ENCODE measurements at places on chromosomes 11 and 22.

- no peak for DNase-seq
These were observed 346.4 kb upstream of the MTNR1B start for GRCh38 chr11:92623055-92623454.

DNA sequence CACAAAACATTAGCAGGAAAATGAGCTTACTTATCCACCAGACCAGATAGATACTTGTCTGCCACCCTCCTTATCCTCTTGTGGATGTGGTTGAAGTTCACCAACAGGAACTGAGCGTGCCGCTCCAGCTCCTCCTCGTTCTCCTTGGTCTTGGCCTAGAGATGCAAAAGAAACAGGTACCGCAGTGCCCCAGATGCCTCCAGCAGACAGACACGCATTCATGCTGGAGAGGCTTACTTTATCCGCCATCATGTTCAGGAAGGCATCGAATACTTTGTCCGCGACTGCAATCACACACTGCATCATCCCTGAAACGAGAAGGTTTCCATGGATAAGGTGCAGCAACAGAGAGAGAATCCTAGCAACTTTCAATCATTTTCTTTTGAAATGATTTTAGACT, 21.0 kb upstream of the SERPIND1 start:
- no peak for DNase-seq

DNA sequence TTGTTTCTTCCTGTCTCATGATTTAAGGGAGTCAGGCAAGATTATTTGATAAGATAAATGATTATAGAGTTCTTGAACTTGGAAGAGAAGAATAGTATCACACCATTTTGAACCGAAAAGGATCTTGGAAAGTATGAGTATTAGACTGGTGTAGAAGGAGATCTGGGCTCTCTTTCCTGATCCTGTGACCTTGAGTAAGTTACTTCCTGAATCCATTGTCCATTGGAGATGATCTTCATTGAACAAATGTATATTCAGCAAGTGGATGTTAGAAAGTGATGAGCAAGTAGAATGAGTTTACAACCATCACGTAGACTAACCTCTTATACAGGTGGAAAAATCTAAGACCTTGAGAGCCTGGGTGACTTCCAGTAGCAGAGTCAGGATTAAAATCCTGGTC, 2.0 kb downstream of the ACO2 start:
- no peak for DNase-seq

- DNase-seq = no peak
These were observed 31.1 kb downstream of the MRGPRX4 start for GRCh38 chr11:18203723-18204122.

DNA sequence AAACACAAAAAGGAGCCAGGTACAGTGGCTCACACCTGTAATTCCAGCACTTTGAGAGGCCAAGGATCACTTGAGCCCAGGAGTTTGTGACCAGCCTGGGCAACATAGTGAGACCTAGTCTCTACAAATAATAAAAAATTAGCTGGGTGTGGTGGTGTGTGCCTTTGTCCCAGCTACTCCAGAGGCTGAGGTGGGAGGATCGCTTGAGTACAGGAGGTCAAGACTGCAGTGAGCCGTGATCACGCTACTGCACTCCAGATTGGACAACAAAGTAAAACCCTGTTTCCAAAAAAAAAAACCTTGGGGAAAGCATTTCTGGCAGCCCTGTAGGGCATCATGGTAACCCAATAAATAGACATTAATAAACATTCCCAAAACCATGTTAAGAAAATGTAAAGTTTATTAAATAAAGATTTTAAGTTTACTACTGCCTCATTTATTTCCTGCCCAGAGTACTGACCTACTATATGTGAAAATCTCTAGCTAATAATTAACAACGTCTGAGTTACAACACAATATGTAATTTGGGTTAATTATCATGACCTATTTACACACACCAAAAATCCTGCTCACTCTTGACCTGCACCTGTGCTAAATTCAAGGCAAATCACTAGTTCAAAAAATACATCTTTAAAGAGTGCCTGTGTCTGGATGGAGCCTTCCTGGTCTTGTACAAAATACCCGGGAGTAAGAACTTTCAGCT, 8.4 kb downstream of the EEF1G start:
- DNase-seq = no peak

DNA sequence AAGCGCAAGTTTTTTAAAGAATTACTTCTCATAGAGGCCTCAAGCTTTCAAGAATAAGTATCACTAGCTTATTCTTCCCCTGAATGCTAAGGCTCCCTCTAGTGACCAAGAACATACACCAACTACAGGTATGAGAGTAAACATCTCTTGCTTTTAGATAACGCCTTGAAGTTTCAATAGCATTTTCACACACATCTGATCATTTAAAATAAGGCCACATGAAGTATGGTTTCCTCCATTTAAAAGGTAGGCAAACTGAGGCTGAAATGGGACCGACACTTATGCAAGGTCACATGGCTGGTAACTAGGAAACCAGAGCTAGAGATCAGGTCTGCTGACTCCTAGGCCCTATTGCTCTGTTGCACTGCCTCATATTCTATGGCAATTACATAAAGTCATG, 66.5 kb downstream of the CCDC34 start:
- no peak for DNase-seq

GRCh38 chr22:25364736-25365241, 145.3 kb downstream of the CRYBB2 start:
- DNase-seq = no peak

- DNase-seq = no peak
These were observed 18.1 kb downstream of the DUSP8 start for GRCh38 chr11:1553808-1554594.

DNA sequence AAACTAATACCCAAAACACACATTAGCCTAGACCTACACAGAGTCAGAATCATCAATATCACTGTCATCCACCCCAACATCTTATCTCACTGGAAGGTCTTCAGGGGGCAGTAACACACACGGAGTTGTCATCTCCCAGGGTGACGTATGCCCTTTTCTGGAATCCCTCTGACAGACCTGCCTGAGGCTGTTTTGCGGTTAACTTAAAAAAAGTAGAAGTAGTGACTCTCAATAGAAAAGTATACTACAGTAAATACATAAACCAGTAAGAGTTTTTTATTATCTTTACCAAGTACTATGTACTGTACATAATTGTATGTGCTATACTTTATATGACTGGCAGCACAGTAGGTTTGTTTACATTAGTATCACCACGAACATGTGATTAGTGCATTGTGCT, 80.5 kb downstream of the PGR start:
- no peak for DNase-seq

DNA sequence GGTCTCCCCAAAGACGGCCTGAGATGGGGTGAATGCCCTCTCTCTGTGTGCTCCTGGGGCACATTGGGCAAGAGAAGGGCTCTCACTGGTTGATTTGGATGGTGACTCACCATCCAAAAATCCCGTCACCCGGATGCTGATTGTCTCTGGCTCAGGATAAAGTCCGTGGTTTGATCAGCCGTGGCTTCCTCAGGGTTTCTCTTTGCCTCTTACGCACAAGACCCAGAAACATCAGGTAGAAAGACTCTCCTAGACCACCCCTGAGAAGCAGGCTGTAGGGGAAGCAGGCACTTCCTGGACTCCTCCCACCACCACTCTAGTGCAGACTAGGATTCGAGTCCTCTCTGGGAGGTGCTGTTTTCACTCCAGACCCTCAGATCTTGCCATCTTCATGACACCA, 176.1 kb upstream of the NCAM1 start:
- no peak for DNase-seq

- no peak for DNase-seq
These were observed 4.0 kb upstream of the TP53AIP1 start for GRCh38 chr11:128946648-128947047.

GRCh38 chr11:73625696-73626318, 20.6 kb upstream of the PLEKHB1 start:
- peak; percentile 77 for DNase-seq

DNA sequence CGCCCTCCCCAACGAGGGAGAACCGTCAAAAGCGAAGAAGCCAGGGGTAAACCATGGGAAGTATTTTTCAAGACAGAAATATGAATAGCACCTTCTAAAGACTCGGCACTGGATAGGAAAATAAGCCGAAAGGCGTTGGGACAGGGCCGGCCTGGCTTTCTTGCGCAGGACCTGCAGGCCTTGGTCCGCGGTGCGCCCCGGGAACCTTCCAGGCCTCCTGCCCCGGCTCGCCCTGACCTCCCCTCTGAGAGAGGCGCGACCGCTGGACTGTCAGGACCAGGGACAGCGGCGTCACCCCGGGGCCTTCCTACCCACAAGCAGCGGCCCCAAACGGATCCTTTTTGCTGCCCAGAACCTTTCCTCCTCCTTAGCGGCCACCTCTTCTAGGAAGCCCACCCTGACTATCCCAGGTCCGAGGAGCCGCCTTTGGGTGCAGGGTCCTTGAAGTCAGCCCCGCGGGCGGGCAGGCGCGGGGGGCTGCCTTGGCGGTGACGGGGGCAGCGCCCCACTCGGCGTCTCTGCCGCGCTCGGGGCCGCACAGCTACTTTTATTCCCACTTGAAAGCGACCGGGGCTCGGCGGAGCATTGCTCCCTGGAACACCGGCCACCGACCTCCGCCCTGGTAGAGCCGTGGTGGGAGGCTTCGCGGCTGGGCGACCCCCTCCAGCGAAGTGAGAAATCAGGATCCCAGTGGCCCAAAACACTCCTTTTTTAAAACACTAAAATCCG, 650 bp upstream of the MAPK11 start:
- DNase-seq = peak; percentile 74

- no peak for DNase-seq
These were observed 27.7 kb downstream of the SMCO4 start for GRCh38 chr11:93515441-93516025.

- DNase-seq = no peak
These were observed 463 bp downstream of the TMEM126B start for GRCh38 chr11:85628771-85629341.

- DNase-seq = no peak
These were observed 9.9 kb downstream of the FXYD6 start for GRCh38 chr11:117866526-117866925.

DNA sequence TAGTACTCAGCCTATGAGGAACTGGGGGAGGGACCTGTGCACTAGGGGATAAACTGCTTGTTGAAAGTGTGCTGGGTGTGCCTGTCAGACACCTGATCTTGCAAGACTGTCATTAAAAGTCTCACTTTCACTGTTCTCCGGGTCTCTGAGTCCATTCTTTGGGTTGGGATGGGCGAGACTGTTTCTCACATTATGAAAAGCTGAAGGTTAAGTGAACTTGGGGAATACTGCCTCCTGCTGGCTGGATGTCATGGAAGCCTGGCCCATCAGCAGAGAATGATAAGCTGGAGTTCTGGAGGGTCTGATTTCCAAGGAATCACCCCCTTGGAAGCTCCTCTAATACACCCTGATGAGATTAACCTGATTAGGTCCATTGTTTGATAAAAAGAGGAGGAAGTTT, 9.0 kb upstream of the VPREB1 start:
- peak; percentile 55 for DNase-seq

GRCh38 chr11:68839054-68839865, 2.5 kb downstream of the CPT1A start:
- peak; percentile 93 for DNase-seq

DNA sequence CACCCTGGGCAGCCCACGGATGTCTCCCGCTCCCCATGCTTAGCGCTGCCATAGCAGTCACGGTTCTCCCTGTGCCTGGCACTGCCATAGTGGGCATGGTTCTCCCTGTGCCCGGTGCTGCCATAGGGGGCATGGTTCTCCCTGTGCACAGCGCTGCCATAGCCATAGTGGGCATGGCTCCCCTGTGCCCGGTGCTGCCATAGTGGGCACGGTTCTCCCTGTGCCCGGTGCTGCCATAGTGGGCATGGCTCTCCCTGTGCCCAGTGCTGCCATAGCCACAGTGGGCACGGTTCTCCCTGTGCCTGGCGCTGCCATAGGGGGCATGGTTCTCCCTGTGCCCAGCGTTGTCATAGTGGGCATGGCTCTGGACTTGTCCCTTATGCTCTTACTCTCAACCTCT, 19.9 kb upstream of the ARAP1 start:
- no peak for DNase-seq

DNA sequence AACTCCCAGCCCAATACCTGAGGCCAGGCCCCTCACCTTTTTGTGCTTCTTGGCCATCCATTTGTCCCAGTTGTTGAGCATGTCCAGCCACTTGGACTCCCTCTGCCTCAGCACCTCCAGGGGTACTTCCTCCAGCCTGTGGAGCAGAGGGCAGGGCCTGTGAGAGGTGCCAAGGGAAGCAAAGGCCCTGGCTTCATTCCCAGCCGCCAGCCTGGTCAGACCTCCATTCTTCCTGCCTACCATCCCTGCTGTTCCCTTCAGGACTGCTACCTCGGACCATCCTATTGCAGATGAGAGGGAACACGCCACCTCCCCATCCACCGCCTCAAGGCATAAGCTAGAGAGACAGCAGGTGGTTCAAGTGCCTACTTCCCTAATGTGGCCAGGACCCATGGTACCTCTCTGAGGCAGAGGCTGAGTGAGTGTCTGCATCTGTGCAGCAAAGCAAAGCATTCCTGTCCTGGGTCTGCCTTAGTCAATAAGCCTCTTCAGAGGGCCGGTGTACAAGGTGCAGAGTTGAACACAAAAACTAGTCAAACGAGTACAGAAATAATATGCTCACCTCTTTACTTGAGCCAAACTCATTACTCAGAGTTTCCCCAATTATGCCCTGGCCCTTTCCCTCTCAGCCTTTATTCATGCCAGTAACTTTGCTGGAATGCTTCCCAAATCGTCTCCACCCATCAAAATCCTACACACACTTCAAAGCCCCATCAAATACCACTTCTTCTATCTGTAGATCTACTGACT, 15.4 kb upstream of the CASTOR1 start:
- no peak for DNase-seq

GRCh38 chr11:30381879-30382278, 59.0 kb downstream of the ARL14EP start:
- no peak for DNase-seq

DNA sequence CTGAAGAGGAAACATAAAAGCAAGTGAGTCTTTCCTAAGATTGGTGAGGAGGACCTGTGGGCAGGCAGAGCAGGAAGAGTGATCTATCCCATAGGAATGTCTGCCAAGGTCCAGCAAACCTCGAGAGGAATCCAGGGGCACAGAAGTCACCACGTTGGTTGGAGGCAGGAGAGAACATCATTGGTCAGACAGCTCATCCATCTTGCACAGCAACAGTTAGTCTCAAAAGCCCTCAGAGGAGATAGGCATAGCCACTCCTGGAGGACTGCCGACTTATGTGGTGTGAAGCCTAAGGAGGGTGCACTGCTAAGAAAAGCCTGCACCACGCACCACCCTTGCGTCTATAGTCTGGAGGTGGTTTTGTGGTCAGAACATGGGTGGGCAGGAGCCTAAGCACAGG, 109.1 kb downstream of the RASSF10 start:
- DNase-seq = no peak

Data from CD4-positive, alpha-beta T cell treated with Interleukin-21 for 1 hour (primary cell).